MM.1S (cell line): ENCODE measurements at places on chromosomes 5 and 9.

DNA sequence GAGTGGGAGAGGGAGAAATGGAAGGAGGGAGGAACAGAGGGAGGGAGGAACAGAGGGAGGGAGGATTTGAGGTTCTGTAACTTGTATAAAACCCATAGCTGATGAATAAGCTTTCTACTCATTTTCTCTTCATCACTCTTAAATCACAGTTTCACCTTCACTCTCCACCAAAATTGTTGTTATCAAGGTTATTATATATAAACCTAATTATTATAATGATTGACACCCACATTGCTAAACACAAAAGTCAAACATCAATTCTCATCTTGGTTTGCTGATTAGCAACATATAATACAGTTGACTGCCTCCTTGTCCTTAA lies 229.0 kb upstream of the PAPPA start:
- no peak for DNase-seq

- no peak for DNase-seq
Measured at GRCh38 chr9:128554155-128554862, 1.9 kb downstream of the SPTAN1 start.

GRCh38 chr5:143338658-143339366 lies 64.7 kb downstream of the NR3C1 start:
- no peak for DNase-seq

DNA sequence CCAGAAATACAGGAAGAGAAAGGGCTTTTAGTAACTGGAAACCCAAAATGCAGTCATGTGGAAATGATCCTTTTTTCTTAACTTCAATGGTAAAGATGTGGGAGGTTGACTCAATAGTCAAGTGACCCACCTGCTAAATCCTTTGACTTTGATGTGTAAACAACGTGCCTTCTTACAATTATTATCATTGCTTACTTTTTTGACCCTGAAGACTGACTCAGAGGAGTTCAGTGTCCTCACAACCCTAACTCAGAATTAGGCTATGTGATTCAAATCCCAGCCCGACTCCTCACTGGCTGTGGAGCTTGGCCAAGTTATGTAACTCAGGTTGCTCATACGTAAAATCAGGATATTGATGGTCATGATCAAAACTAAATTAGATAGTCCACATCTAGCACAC lies 27.9 kb downstream of the ANXA1 start:
- DNase-seq = no peak

GRCh38 chr5:96584712-96585111 lies 77.5 kb upstream of the CAST start:
- no peak for DNase-seq

DNA sequence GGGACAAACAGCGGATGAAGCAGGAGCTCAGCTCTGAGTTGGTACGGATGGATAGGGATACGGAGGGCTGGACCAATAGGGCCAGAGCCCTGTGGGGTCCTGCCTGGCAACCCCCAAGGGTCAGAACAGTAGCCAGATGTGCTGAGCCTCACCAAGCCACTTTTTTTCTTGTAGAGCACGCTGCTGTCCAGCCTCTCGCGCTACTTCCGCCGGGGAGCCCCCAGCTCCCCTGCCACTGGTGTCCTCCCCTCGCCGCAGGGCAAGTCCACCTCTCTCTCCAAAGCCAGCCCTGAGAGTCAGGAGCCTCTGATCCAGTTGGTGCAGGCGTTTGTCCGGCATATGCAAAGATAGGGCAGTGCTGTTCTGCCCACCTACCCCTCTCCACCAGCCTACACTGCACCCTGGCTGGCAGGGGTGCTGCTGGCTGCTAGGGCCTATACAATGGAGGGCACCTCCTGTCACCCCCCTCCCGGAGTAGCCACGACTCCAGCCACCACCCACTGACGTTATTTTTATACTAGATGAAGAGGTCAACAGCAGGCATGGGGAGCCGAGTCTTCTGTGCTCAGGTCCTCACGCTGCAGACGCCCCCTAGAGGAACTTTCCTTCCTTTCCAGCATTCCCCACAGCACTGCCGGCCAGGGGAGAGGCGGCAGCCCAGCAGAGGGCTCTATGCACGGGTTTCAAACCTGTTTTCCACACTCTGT lies 21.6 kb downstream of the SH3GLB2 start:
- DNase-seq = peak; percentile 65

- no peak for DNase-seq
Measured at GRCh38 chr5:179268966-179269693, 76.1 kb downstream of the ADAMTS2 start.

- DNase-seq = no peak
Measured at GRCh38 chr9:111730937-111731567, 63.7 kb downstream of the SHOC1 start.

DNA sequence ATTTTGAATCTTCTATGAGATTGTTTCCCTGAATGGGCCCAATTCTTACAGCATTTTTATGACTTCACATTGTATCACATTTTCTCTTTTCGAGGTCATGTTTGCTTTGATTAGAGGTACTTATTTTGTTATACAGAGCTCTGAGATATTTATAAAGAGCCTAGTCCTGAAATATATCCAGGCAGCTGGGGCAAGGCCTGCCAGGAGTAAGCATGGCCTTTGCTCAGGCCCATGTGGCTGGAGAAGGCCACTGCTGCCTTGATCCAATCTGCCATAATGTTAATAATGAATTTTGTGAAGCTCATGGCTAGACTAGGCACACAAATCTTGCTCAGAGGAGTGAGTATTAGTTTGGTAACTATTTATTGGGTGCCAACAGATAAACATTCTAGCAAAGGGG lies 96.0 kb downstream of the TARS1 start:
- no peak for DNase-seq

DNA sequence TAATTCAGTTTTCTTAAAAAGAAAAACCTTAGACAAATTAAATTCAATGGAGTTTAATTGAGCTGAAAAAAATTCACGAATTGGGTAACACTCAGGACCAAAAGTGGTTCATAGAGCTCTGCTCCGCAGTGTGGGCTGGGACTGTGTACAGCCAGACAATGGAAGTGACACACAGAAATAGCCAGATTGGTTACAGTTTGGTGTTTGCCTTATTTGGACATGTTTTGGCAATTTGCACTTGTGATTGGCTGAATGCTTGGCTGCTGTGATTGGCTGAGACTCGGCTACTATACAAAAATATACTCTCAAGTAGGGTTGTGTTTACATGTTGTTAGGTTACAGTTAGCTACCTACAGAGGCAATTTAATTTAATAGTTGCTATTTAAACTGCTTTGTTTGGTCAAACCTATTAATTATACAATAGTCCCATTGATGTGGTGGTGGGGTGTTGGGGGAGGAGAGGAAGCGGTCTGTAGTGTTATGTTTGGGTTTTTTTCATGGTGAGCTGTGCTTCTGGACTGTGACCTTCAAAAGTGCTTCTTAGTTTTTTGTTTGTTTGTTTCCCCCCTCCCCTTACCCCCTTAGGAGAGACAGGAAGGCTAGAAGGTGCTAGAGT lies 95.2 kb downstream of the CNTLN start:
- no peak for DNase-seq

DNA sequence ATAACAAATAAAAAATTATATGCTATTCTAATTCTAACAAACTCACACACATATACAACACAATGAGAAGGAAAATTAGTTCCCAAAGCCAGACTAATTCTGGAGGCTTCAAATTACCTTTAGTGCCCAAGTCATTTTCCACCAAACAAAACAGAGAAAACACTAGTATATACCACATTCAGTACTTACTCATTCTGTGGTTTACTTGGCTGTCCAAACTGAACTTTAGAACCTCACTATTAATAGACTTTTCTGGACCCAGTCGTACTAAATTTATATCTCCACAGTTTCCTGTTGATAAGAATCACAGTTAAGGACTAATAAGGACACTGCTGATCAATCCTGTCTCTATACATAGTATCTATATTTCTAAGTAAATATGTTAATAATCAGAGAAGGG lies 66.4 kb downstream of the SETX start:
- no peak for DNase-seq

GRCh38 chr9:121725008-121725775 lies 73.8 kb downstream of the DAB2IP start:
- no peak for DNase-seq

DNA sequence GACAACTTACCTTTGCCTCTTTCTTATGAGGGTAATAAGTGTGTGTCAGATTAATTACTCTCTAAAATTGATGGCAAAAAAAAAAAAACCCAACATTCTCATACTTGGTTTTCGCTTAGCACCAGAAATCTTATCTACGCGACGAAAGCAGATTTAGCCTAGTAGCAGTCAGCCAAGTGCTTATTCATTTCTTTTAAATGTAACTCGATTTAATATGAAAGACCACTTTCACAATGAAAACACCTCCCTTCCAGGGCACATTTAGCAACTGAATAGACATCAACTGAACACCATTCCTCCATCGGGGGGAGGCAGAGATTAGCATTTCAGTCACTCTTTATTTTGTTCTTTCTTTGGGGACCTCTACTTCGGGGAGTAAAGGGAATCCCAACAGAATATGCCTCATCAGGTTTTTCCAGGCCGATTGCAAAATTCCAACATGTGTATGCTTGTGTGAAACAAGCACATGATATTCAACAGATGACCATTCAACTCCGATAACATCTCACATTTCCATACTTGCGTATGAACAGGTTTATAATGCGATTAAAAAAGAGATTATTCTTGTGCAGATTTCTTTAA lies 124.1 kb upstream of the RETREG1 start:
- DNase-seq = no peak

GRCh38 chr9:5449521-5450358 lies 602 bp upstream of the CD274 start:
- no peak for DNase-seq

DNA sequence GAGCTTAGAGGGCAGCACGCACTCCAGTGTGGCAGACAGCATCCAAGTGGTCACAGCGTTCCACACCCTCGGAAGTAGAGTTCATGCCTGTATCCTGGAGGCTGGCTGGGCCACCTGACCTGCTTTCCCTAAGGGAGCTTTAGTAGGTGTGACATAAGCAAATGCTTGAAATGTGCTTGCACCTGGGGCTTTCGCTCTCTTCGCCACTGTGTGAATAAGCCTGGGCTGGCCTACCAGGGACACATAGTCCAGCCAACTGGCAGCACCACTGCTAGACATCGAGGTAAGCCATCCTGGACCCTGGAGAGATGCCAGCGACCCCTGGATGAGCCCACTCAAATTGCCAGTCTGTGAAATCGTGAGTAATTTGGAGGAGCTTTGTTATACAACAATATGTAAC lies 24.9 kb upstream of the IRX4 start:
- no peak for DNase-seq

- DNase-seq = no peak
Measured at GRCh38 chr9:70106571-70106970, 62.9 kb downstream of the MAMDC2 start.

DNA sequence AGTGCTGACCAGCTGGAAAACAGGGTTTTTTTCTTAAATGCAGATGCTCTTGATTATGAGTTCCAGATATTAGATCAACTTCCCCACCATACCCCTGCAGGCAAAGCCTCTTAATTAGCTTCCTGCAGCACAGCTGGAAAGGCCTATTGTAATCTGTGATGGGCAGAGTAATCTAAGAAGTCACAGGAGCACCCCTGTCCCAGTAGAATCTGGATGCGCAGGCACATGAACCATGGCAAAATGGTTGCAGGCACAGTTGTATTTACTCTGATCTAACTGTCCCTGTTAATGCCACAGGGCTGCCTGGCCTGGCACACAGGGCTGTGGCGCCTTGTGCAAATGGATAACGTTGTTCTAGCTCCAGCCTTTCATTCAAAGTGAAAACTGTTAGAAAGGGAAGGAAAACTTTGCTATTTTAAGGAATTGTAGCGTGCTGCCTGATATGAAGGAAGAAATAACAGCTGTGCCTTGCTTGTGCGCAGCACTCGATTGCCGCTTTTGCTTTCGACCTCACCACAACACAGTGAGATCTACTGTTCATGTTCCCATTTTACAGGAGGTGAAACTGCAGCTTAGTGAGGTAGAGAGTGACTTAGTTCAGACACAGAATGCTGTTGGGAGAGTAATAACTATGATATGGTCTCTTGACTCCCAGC lies 2.3 kb downstream of the TGFBI start:
- DNase-seq = no peak

DNA sequence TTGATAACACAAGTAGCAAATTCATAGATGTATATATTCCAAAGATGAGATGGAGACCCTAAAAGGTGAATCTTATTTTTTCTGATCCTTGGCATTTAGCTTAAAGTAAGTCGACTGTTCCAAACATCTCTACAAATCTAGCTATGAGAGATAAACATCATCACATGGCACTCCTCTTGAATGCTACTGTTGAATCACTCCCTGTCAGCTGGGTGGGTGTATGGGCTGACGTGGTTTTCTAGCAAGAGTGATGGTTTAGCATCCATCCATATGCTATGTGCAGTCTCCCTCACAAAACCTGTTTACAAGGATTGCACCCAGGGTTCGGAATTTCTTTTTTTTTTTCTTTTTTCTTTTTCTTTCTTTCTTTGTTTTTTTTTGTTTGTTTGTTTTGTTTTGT lies 13.8 kb downstream of the ACO1 start:
- no peak for DNase-seq

GRCh38 chr9:72884508-72884907 lies 68.3 kb downstream of the ALDH1A1 start:
- no peak for DNase-seq

DNA sequence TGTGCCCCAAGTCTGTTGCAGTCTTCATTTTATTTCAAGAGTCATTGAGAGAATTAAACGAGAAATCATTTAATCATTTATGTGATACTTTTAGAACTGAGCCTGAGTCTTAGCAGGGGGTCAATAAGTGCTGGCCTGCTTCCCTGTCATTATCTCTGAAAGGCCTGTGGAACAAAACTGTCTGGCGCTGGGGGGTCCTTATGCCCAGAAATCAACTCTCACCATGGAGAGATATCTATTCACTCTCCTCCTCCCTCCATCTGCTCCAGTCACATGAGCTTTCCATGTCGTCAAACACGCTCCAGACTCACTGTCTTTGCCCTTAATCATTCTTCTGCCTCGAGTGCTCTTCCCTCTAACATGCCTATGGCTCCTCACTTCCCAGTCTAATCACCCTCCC lies 136.8 kb downstream of the ESM1 start:
- DNase-seq = no peak

DNA sequence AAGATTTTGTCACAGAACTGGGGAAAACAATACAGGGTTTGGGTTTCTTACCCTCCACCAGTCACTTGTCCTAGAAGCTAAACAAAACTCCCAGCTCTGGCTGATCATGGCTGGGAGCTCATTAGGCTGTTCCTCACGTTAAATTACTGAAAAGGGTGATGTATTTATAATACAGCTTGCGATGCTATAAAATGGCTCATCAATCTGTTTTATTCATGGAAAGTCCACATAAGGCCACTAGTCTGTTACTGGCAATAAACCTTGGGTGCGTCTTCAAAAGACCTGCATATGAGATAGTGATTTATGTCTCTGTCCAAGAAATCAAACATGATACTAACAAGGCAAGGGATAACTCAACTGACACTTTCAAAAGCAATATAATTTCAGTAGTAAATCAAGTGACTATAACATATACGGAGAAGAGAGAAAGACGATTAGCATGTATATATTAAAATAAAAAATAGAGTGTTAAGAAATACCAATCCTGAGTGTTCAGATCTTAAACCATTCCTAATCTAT lies 219.0 kb downstream of the BNC2 start:
- no peak for DNase-seq
